NT2/D1 (cell line): ENCODE measurements at places on chromosomes 2 and 18.

GRCh38 chr2:190718652-190719526 is 70.0 kb downstream of the NAB1 start:
- peak; percentile 15 for DNase-seq

DNA sequence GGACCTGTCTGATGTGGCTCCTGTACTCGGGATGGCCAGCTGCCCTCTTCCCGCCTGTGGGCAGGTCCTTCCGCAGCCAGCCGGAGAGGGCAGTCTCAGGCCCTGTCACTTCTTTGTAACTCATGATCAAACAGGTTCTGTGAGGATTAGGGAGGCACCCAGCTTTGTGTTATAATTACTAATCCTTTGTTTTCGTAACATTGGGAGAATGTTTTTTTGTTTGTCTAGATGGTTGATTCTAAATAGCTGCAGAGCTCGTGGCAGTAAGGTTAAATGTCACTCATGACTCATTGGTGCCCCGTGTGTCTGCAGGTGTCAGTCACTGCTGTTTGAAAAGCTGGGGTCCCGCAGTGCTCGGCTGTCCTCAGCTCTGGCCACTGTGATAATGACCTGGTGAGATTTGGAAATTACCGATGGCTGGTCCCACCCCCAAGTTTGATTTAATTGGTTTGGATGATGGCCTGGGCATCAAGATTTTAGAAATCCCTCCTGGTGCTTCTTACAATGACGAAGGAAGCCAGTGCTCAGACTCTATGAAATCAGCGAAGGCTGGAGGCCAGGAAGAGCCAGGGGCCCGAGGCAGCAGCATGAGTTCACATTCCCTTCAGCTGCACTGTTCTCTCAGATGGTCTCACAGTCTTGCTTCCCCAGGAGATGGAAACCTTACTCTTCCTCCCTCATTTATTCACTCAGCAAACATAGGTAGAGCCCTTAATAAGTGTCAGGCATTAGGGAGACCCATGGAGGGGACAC is 172.8 kb downstream of the VAPA start:
- DNase-seq = no peak

DNA sequence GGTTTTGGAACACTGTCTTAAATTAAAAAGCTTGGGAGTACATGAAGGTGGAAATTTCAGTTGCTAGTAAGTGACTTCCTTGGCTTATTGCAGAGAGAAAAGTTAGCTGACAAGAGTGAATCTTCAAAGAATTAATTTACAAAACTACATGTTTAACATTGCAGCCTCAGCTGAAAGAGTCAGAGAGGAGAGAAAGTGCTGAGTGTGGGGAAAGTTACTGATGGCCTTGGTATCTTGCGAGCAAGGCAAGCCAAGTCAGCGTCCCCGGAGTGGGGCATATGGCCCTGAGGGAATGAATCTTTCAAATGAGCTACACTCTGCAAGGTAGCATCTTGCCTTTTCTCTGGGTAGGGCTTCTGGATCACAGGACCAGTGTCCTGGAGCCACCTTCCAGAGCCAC is 131.3 kb downstream of the LPIN1 start:
- DNase-seq = no peak

DNA sequence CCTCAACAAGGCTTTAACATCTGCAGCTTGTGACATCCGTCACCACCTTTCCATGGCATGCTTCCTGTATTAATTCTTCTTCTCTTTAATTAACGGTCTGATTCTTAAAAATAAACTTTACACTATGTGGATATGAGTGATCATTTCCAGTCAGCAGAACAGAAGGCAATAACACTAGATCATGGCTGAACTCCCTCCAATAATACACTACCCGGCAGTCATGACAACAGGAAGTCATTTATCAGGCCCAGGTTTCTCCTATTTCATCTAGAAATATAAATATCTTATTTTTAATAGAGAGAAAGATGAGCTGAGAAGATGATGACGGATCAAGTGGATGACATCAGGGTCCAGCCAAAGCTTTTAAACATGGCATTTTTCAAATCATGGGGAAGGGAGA is 792.2 kb downstream of the SLC4A3 start:
- no peak for DNase-seq

- no peak for DNase-seq
These were observed 359 bp downstream of the TGFBRAP1 start for GRCh38 chr2:105329197-105329554.

DNA sequence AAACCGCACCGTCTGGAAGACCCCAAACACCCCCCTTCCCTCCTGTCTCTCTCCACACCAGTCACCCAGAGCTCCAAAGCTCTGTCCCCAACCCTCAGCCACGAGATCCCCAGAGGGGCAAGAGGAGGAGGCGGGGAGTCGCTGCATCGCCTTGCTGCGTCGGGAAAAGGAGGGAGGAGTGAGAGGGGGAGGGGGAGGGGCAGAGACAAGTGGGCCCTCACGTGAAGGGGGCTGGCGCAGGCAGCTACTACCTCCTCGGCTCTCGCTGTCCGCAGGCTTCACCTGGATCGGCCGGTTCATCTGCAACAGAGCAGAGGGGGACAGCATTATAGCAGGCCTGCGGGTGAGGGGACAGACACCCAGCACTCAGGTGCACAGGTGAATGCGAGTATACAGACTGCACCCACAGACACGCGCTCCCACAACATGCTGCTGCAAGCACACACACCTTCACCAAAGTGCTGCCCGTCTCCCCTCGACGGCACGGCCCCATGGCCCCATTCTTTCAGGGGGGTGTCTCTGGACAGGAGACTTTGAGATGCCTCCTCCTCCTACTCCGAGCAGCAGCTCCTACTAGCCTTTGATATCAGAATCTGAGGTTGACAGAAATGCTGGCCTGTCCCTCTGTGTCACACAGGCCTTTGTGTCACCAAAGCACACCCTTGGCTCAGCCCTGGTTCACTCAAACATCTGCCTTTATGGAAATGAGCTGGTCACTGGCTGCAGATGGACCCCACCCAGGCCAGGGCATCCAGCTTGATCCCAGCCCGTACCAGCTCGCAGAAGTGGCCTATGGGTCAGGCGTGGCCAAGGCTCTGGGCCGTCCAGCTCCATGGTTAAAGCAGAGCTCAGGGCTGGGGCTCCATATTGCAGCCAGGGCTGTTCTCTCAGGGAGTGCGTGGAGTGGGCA is 243.8 kb downstream of the CELF4 start:
- no peak for DNase-seq

DNA sequence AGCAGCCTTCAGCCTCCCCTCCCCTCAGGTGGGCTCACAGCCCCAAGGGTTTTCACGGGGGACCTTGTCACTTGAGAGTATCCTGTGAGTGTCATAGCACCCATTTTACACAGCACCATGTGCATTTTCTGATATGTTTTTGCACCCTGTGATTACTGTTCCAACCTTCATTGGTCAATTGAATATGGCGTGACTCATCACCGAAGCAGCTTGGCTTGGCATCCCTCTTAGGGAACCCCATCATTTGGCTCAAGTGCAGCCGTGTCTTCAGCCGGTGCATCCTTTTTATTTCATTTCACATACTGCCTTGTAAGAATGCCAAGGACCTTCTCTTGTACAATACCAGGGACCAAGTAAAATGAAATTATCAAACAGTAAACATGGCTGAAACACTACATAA is 57.6 kb downstream of the NPAS2 start:
- no peak for DNase-seq

- DNase-seq = no peak
These were observed 1.0 kb downstream of the PLEKHB2 start for GRCh38 chr2:131105950-131106801.

GRCh38 chr18:13235981-13236380 is 17.4 kb downstream of the LDLRAD4 start:
- no peak for DNase-seq

DNA sequence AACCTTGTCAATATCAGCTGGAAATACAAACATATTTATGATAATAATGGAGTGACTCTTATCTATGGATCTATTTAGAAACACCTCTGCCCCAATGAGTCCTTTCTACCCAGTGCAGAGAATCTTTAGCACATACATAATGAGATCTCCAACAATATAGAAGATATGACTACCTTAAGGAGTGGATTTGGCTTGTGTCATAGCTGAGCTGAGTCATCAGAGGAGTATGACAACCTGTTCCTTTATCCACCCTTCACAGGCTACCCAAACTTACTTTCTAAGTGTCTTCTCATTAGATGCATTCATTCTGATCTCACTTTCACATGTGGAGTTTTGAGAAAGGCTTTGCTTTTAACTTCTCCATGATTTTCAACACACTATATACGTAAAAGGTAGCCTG is 1218.9 kb downstream of the DSC3 start:
- no peak for DNase-seq

GRCh38 chr2:45568935-45569334 is 42.1 kb downstream of the SRBD1 start:
- DNase-seq = no peak

GRCh38 chr2:26557244-26557925 is 79.5 kb upstream of the OTOF start:
- no peak for DNase-seq

DNA sequence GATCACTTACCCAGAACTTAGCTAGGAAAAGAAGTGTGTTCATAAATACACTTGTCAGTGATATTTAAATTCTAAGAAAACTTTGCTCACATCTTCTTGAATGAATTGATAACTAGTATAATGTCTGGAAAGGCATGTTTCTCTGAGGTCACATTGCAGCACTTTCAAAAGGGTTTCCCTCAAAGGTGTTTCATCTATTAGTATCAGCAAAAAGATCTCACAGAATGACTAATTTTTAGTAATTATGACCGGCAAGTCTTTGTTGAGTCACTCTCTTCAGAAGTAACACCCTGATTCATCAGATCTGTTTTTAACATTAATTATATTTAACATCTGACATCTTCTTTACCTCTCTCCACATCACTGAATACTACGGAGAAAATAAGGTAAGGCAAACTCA is 222.3 kb downstream of the IKZF2 start:
- DNase-seq = no peak

DNA sequence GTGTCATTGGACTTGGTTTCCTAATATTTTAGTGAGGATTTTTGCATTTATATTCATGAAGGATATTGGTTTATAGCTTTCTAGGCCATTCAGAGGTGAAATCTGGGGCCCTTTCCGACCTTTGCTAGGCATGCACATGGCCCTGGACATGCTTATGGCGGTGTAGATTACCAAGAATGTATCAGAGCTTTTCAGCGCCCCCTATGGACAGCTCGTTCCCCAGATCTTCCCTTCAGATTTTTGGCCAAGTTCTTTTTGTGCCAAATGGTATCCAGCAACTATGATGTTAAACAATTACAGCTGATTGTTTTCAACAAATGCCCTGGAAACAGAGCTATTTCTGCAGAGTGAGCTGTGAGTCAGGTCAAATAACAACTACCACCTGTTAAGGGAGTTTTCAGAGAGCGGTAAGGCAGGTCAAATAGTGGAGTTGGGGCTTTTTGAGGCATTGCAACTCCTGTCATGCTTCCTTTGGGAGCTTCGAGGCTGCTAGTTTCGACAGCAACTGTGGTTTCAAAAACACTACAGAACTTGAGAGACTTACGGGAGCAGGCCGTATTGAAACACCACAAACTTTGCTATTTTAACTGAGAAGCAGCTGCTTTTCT is 188.3 kb downstream of the ZNF516 start:
- DNase-seq = no peak

DNA sequence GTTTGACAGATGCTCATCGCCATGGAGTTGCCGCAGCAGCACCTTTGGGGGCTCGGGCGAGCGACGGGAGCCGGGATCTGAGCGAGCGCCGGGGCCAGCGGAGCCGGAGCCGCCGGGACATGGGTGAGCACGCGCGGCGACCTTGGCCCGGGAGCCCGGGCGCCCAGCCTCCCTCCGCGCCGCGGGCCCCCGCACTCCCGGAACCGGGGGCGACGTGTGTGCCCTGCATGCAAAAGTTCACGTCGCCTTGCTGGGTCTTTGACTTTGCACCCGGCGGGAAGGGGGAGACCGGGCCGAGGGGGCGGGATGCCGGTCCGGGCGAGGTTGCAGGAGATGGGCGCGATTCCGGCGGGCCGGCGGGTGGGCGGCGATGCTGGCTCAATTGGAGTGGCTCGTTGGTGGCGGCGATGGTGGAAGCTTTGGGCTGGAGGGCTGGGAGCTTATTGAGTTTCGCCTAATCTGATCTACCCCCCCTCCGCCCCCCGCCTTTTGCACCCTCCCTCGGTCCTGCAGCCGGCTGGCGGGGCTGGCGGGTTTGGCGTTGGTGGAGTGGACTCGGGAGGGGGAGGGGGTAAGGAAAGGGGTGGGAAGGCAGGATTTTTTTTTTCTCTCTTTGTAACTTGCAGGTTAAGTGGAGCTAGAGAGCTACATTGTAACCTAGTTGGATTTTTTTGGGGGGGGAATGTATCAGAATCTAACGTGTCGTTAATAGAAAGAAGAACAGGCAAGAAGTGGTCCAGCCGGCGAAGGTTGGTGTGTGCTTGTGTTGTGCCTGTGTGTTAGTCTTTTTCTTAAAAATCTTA is at the start of gene SETBP1:
Gene SETBP1 (plus strand): TSS at position 616 of the 803 bp plus-strand sequence. CDS start 20,459 bp downstream, outside the sequence.
- no peak for DNase-seq

- no peak for DNase-seq
These were observed 29.4 kb downstream of the PSTPIP2 start for GRCh38 chr18:46042571-46043123.

DNA sequence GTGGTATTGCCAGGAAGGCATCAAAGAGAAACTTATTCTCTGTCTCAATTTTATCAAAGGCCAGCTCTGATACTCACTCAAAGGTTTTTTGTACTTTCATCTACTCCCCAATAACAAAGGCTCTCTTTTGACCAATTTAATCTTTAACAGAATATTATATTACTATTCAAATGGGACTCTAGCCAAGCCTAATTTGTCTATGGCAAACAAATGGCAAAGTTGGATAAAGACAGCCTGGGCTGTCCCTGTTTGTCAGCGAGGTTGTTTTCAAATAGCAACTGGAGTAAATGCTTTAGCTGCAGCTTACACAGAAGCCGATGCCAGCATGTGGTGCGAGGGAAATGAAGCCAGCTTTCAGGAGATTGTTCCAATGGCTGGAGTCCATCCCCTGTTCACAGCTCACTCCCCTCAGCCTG is 80.1 kb upstream of the CTNNA2 start:
- DNase-seq = no peak

DNA sequence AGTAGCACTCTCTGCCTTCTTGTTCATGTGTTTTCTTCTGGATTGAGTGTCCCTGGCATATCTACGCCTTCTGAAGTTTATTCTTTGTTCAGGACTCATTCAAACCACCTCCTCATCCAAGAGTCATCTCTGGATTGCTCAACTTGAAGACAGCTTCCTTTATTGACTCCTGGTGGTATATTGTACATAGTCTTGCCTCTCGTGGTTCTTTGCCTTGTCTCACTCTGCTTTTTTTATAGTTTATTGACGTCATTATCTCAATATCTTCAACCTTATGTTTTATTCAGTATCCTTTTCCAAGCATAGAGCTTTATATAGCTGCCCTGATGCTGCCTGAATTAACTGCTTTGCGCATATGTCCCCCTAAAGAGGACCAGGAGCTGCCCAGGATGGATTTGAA is 161.7 kb downstream of the INSIG2 start:
- DNase-seq = no peak

GRCh38 chr18:66196805-66197204 is 407.1 kb downstream of the CDH19 start:
- DNase-seq = no peak

DNA sequence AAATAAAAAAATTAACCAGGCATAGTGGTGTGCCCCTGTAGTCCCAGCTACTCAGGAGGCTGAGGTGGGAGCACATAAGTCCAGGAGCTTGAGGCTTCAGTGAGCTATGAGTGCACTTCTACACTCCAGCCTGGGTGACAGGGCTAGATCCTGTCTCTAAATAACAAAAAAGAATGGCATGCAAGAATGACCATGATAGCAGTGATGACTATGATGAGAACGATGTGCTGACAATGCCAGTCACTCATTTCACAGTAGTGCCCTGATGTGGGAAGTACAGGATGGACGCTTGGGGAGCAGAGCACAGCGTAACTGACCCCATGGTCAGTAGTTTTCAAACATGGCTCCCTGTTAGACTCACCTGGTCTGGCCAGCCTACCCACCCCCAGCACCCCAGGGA is 139.1 kb downstream of the VAPA start:
- no peak for DNase-seq

- no peak for DNase-seq
These were observed 291.5 kb upstream of the CCDC68 start for GRCh38 chr18:55250768-55251173.
